ENCODE measurements at places on chromosomes 1 and 21.

GRCh38 chr1:44545961-44546360 lies 128.3 kb downstream of the TMEM53 start:
- DNase-seq = no peak

GRCh38 chr1:246106342-246106763 lies 400.7 kb downstream of the SMYD3 start:
- no peak for DNase-seq

DNA sequence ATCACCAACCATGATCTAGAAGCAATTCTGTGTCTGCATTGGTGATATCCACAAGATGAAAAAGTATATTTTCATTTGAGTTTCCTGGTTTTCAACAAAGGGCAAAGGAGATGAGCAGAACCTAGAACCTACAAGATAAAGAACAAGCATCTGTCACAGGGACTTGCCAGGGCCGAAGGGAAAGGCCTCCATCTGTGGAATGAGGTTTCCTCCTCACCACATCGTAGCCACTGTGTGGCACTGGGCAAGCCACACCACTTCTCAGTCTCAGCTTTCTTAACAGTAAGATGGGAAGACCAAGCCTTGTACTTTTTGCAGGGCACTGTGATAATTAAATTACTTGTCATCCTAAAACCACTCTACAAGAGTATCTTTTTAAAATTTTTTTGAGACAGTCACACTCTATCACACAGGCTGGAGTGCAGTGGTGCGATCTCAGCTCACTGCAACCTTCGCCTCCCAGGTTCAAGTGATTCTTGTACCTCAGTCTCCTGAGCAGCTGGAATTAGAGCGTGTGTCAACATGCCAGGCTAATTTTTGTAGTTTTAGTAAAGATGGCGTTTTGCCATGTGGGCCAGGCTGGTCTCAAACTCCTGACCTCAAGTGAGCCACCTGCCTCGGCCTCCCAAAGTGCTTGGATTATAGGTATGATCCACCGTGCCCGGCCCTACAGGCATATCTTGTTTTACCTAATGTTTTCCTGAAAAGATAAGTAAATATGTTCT lies 45.8 kb downstream of the ARHGEF11 start:
- DNase-seq = no peak

- no peak for DNase-seq
Measured at GRCh38 chr1:224957696-224958095, 28.2 kb downstream of the DNAH14 start.

DNA sequence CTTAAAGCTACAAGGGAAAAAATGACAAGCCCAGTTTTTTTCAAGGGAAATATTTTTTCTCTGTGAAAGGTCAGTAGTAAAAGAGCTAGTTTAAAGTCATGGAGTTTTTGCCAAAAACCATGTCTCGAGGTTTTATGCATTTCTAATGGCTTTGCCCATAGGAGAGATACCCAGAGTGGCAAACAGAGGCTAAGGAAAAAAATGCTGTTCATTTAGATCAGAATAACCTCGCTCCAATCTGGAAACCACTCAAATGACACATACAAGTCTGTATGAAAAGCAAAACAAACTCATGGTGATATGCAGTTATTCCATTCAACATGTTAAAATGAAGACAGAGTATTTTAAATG lies 36.9 kb upstream of the EDEM3 start:
- no peak for DNase-seq

DNA sequence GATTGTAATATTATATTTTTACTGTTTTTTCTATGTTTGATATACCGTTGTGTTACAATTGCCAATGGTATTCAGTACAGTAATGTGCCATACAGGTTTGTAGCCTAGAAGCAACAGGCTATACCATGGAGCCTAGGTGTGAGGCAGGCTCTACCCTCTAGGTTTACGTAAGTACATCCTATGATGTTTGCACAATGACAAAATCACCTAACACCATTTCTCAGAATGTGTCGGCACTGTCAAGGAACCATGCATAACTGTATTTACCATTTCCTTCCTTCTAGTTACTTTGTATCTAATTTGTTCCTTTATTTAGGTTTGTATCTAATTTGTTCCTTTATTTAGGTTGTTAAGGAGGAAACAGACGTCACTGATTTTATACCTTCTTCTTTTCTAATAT lies 9.9 kb downstream of the NPHP4 start:
- DNase-seq = no peak

GRCh38 chr1:223515421-223515820 lies 122.2 kb downstream of the CCDC185 start:
- DNase-seq = no peak

GRCh38 chr1:1420654-1421141 lies 378 bp downstream of the ANKRD65 start:
- no peak for DNase-seq

GRCh38 chr1:56064705-56065104 lies 514.7 kb downstream of the PLPP3 start:
- DNase-seq = no peak

- no peak for DNase-seq
Measured at GRCh38 chr1:201448990-201449389, 20.0 kb downstream of the PHLDA3 start.

All from stimulated activated CD4-positive, alpha-beta T cell treated with anti-CD3 and anti-CD28 coated beads, TNF-alpha, amount 100 ng/mL, for 48 hours (primary cell).